Bronchial epithelial cell (primary cell): ENCODE measurements at places on chromosomes 7 and 10.

DNA sequence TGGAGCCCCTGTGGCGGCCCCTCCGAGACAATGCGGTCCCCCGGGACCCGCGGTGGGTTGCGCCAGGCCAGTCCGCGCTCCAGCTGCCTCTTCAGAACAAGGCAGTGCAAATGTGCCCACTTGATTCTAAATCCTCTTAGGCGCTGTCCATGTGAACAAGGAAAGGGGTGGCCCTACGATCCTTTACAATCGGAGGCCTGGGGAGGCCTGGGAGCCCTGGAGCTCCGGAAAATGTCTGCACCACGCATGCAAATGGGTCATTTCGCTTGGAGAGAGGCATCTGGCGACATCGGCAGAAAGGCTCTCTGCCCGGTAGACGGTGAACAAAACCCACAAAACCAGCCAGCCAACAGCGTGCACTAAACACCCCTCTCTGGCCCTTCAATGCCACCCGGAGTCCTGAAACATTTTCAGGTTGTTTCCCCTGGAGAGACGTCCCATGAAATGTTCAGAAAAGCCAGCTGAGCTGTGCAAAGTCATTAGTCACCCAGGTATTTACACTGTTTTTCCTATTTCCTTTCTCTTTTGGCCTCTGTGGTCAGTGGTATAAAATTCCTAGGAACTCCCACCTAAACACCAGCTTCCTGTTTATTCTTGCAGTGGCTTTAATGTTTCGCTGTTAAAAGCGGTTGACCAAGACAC is 102.8 kb upstream of the ZNF438 start:
- peak; percentile 59 for DNase-seq

DNA sequence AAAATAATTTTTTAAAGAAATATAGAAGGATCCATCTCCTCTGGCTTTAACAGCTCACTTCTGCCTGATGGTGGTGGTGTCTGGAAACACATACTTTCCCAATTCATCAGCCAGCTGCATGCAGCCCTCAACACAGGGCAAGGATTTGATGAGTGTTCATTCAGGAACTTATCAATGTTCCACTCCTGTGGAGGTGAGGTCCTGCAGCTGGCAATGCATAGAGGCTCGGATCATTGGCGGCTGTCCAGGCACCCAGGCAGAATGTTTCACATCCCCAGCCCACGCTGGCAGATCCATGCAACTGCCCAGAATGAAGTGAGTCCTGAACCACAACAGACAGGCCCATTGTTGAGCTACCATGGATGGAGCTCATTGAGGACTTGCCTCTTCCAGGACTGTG is 55.2 kb upstream of the KCNMA1 start:
- DNase-seq, result peak; percentile 74

GRCh38 chr7:73909051-73909941 is 48.3 kb downstream of the TMEM270 start:
- no peak for DNase-seq

DNA sequence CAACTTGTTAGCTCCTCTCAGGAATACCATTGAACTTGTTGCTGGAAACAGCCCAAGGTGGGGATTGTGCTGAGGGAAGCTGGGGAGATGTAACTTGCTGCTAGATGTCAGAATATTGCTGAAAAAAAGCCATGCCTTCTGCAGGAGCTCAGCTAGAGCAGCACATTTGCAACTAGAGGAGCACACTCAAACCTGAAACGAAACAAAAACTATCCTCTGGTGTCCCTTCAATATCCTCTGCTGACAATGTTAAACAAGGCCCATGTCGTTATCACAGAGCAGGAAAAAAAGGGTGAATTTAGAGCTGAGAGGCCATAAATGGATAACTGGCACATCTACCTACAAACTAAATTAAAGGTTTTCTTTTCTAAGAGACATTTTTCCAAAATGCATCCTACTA is 53.7 kb upstream of the MACC1 start:
- DNase-seq, result no peak

- DNase-seq, result peak; percentile 93
These were observed 5.8 kb upstream of the C1GALT1 start for GRCh38 chr7:7176406-7177043.

DNA sequence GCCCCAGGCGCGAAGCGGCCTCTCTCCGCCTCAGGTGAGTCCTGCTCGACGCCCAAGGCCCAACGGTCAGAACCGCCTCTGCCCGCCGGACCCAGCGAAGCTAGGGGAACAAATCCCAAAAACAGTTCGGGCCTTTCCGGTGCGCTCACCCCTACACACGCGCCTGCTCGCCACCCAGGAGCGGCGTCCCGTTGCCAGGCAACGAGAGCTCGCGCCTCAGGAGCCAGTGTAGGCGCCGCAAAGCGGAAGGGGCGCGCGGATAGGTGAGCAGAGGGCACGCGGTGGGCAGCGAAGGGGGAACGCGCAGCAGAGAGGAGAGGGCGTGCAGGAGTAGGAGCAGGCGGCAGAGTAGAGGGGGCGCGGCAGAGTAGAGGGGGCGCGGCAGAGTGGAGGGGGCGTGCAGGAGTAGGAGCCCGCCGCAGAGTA is at the start of the genes DYDC1 and DYDC2:
DYDC1 (minus strand) TSS at position 193 of the 426 bp plus-strand sequence. CDS start 4,154 bp downstream, outside the sequence.
DYDC2 (plus strand) TSS at position 219 of the 426 bp plus-strand sequence. CDS start 5,663 bp downstream, outside the sequence.
- peak; percentile 35 for DNase-seq

DNA sequence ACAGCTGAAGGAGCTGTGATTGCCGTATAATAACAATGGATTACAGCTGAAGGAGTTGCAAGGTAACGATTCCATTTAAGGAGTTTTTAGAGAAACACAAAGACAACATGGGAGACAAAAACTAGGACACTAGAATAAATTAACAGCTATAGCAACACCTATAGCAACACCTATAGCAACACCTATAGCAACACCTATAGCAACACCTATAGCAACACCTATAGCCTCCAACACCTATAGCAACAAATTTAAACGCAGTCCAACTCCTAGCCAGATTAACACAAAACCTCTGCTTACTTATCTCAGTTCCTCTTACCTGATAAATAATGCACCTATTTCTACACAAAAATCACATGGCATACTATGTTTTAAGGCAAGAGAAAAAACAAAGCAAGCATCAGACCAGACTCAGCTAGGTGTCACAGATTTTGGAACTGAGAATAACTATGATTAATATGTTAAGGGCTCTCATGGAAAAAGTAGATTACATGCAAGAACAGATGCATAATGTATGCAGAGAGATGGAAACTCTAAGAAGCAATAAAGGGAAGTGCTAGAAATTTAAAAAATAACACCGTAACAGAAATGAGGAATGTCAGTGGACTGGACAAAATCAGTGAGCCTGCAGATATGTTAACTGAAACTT is 55.7 kb upstream of the SRPK2 start:
- no peak for DNase-seq

- DNase-seq, result no peak
These were observed 23.4 kb downstream of the LEP start for GRCh38 chr7:128264477-128264876.

DNA sequence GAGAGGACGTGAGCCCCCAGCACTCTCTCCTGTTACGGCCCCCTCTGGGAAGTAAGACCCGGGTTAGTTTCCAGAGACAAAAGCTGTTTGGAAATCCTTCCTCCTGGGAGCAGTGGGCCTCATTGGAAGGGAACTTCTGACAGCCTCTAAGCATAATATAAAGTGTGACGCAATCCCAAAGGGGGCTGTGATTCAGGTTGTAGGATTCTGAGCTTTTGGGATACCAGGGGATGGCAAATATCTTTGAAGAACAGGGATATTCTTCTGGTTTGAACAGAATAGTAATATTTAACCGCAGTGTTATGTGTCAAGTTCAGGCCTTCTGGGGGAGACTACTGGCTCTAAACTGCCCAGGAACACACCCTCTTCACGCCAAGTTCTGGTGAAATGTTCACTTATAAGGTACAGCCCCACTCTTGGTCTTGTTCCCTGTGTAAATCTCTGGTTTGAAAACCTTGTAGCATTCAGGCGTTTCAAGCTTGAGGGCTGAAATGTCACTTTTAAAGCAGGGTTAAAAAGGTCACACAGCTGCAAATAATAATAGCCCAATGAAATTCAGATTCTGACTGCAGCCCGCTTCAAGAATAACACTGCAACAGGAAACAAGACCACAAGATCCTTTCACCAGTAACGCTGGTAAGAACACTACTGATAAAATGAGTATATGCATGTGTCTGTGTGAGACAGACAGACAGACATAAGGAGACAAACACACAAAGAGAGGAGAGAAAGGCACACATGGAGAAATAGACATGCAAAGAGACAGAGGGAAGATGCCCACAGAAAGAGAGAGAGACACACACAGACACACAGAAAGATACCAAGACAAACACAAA is 69.0 kb downstream of the CREB5 start:
- DNase-seq, result no peak

GRCh38 chr7:7257899-7258692 is 75.8 kb downstream of the C1GALT1 start:
- peak; percentile 50 for DNase-seq
